ENCODE measurements at places on chromosomes 2 and 18.

DNA sequence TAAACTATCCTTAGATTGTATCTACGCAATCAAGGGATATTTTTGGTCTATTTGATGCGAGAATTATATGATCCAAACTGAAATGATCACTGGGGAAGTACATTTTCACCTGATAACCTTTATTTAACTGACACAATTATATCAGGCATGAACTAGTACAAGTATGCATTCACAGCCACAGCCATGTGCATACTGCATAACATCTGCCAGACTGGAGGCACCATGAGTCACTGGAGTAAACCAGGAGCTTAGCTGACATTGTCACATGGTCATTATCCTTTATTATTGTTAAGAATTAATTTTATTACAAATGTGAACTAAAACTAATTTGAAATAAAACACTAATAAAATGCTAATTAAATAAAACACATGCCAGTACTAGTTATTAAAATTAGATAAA is 1127.1 kb downstream of the DPP10 start:
- no peak for DNase-seq

DNA sequence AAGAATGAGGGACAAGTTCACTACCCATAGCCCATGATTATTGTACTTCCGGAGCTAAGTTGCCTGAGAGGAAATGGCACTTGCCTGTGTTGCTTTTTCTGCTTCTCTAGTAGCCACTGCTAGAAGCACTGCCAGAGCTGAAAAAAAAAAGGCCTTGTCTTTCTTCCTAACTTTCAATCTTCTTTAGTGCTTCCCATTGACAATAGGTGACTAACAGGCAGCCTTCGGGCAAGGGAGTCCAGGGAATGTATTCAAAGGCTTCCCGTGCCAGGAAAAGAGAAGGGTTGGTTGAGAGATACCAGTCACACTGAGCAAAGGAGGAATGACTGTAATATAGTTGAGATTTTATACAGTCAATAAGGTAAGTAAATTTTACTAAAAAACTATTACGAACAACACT is 242.0 kb downstream of the CALCRL start:
- no peak for DNase-seq

- no peak for DNase-seq
Measured at GRCh38 chr18:27014841-27015240, 149.3 kb upstream of the AQP4 start.

DNA sequence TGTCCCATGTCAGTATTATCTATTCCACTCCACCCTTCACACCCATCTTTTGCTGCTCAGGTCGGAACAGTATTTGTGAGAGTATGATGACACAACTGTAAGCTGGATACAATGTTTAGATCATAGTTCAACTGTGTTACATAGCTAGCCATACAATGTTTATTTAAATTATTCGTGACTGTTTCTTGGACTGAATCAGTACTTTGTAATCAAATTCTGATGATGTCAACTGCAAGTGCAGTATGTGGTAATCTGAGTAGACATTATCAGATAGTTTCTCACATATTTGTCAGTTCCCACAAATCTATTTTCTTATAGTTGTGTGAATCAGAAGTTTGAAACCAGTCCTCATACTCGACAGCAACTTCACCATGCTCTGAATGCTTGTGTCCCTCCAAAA is 177.6 kb downstream of the ZNF407 start:
- peak; percentile 13 for DNase-seq

GRCh38 chr2:165494573-165494972 is 25.1 kb downstream of the CSRNP3 start:
- DNase-seq = no peak

DNA sequence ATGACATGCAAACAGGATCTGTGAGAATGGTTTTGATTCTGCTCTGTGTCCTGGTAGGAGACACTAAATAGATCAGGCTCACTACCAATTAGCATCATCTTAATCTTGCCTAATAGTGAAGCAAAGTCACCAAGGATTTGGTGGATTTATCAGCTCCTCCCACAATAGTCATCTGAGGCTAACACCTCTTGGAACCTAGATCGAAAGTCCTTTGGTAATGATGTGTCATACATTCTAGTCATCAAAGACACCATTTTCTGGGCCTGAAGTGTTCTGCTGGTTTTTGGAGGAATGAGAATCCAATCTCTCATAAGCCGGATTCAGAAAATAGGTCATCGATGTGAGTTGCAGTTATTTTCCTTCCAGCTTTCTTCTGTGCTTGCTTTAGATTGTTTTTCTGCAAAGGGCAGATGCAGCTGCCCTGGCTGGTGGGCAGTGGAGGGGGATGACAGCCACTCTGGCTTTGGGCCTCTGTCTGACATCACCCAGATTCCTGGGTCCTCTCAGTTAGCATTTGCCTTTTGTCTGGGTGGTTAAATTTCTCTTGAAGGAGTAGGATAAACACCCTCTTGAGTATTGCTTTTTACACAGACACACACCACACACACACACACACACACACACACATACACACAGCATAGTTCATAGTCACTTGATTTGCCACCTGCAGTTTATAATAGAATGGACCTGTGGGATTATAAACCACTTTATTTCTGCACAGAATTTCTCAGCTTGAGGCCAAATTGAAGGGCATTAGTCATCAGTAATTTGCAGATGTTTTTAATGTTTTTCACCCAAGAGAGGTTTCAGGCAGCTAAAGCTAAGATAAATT is at the start of gene MYO3B:
MYO3B (plus strand) TSS at position 198 of the 832 bp plus-strand sequence; CDS start at position 339, 141 bp downstream.
- peak; percentile 31 for DNase-seq

DNA sequence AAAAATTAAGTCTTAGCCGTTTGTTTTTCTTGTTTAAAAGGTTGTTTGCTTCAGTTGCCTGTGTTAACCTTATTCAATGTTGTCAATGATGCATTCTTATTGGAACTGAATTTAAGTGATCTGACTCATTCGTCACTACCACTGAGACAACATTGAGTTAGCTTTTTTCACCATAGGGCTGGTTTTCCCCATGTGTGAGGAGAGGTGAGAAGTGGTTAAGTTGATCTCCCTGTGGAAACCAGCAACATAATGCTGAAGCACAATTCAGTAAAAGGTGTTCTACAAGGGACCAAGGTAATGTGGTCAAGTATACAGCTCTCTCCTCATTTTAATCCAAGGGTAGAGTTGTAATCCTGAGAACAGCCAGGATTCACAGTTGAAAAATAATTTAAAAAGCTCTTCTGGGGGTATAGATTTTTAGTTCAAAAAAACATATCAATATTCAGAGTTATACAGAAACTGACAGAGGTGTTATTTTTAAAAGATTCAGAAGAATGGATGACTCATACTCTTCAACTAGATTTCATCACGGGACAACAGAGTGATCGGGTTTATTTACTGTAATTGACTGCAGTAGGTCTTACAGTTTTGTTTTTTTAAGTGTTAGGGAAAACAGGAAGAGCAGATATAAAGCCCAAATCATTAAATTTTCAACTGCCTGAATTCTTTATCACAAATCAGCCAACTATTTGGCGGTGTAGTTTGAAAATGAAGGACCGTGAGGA is 12.6 kb downstream of the NOP58 start:
- DNase-seq = peak; percentile 42

GRCh38 chr2:158667586-158667985 is 127.5 kb upstream of the DAPL1 start:
- no peak for DNase-seq

DNA sequence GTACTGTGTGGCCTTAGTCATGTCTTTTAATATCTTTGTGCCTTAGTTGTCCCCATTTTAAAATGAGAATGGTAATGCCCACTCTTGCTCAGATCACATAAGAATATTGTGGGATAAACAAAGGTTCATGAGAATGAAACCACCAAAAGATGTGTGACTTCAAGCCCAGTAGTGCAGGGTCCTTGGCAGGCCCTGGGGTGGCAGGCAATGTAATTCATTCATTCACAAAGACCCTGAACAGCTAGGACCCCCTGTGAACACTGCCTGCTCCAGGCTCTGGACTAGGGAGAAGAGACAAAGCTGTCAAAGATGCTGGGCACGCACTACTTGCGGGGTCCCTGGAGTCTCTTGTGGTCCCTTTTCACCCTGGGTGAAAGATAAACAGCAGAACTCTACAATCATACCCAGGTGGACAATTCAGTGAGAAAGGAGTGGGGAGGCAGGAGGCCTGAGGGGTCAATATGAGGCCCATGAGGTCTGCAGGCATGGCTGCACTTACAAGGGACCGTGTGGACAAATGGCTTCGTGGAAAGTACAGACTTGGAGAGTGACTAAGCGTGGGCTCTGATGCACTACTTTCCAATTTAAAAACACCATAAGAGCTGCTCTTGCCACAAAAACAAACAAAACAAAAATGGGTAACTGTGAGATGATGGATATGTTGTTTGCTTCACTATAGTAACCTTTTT is 136.1 kb downstream of the SMAD7 start:
- no peak for DNase-seq

DNA sequence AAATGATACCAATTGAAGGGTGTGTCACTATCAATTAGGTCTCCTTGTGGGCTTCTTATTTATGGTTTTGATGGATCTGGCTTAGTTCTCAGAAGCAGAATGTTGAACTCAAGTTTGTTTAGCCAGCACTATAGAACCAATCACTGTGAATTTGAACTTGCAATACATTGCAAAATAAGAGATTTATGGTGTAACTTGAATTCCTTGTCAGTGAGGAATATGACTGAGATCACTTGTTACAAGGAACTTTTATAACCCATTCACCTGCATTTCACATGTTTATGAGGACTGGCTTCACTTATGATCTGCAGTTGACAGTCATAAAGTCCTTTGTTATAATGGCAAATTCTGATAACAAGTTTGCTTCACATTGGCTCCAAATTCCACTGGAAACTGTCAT is 9.8 kb downstream of the GATA6 start:
- no peak for DNase-seq
